ENCODE measurements at places on chromosomes 7 and 10.
A peak's percentile ranks its signal among the peaks of the same experiment; 100 is the strongest.

- DNase-seq = no peak
Observed at GRCh38 chr10:5449227-5449626, 36.9 kb downstream of the NET1 start.

- DNase-seq = no peak
Observed at GRCh38 chr10:21733710-21734109, 199.7 kb downstream of the MLLT10 start.

GRCh38 chr7:151429560-151430331 is 10.2 kb downstream of the CRYGN start:
- DNase-seq = peak; percentile 96

DNA sequence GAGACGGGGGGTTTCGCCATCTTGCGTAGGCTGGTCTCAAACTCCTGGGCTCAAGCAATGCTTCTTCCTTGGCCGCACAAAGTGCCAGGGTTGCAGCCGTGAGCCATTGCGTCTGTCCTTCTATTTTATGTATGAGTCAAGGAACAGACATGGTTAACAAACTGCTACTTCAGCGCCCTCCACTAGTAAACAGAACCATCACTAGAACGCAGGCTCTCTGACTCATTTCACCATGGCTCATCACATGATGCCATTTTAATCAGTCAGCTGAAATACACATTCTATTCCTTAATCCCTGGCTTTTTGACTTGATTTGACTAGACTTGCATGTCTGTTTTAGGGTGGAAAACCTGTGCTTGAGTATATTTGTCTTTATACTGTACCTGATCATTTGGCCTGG is 41.3 kb downstream of the CELF2 start:
- no peak for DNase-seq

GRCh38 chr7:130256704-130257103 is 10.0 kb upstream of the CPA2 start:
- DNase-seq = no peak

- DNase-seq = no peak
Observed at GRCh38 chr7:66586181-66586580, 42.5 kb upstream of the KCTD7 start.

- no peak for DNase-seq
Observed at GRCh38 chr7:111006691-111007090, 84.2 kb upstream of the LRRN3 start.

DNA sequence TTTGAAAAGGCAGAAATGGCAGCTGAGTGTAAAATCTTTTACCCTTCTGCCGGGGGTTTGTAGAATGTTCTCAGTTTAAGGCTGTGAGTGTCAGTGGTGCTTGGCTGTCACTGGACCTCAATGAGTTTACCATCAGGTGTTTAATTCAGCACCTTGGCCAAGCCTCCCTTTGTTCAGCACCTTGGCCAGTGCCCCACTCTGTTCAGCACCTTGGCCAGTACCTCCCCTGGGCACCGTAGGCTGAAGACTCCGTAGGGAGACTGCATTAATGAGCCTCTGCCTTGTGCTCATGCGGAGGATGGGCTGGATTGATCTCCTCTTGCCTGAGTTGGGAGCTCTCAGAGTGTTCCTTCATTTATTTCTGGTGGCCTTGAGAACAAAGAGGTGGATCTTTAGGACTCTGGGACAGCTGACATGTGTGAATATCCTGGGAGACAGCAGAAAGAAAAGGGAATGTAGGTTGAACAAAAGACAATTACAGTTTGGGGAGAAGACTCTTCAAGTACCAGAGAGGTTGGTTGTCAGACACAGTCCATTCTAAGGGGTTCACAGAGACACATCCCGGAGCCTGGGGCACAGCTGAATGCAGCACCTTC is 1.6 kb downstream of the FAM24A start:
- DNase-seq = no peak

- DNase-seq = no peak
Observed at GRCh38 chr10:123275136-123275564, 120.9 kb downstream of the BUB3 start.

GRCh38 chr10:63171926-63172325 is 38.8 kb downstream of the NRBF2 start:
- no peak for DNase-seq

GRCh38 chr10:114131094-114131493 is 42.9 kb downstream of the CCDC186 start:
- no peak for DNase-seq

- no peak for DNase-seq
Observed at GRCh38 chr10:97095701-97096260, 90.0 kb downstream of the SLIT1 start.

All from NCI-H2029 (cell line).